ENCODE measurements at places on chromosomes 11 and 22.

DNA sequence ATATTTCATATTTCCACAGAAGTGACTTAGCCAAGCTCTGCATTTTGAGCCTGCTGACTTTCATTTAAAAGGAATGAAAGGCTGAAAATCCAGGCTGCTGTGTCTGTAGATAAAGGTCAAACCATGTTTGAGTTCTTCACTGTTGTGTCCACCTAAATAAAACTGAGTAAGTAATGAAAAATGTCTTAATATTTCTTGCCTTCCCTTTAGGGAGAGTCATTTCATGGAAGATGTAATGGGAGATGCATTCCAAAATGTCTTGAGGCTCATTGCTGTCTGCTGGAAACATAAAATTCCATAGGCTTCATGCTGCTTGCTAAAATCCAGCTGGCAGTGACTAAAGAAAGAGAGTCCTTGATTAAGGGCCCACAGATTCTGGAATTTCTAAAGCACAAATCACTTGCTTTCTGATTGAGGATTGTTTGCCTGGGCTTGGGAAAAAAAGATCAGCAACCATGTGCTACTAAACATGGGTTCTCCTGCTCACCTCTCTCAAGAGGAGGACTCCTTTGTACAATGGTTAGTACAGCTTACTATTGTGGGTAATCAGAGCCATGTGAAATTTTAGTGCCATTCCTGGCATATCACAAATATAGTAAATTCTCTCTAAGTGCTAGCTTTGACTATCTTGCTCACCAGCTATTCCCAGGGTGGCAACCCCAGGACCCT lies 56.9 kb downstream of the PANX1 start:
- no peak for DNase-seq

GRCh38 chr22:38310518-38311322 lies 6.5 kb downstream of the CSNK1E start:
- DNase-seq: no peak

- no peak for DNase-seq
These were observed 24.6 kb downstream of the VWCE start for GRCh38 chr11:61270354-61271076.

DNA sequence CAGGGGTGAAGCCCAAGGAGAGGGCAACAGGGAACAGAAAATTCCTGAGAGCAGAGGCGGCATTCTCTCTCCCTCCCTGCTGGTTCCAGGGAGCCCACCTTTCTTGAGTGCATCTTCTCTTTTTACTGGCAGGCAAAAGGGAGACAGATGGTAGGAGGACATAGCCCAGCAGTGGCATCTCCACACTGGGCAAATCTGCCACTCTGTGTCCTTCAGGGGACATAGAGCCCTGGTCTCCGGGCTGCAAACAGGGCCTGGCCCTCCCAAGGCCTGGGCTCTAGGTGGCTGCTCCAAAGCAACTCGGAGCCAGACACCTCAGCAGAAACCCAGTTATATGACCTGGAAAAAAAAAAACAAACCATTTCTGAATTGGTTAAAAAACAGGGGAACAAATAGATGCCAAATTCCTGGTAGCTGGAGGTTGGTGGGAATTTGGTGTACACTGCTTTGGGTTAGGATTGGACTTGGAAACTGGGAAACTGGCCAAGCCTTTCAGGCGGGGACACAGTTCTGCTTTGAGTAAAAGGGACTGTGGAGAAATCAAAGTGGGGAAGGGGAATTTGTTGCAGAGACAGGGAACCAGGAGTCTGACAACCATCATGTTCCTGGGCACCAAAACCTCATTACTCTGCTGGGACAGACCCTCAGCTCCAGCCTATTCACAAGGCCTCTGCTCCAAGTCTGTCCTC lies 23.6 kb upstream of the DKK3 start:
- no peak for DNase-seq

Data from NCI-H1694 treated with DMSO at 0.1 percent for 48 hours (cell line).